ENCODE measurements at places on chromosomes 3 and 15.

DNA sequence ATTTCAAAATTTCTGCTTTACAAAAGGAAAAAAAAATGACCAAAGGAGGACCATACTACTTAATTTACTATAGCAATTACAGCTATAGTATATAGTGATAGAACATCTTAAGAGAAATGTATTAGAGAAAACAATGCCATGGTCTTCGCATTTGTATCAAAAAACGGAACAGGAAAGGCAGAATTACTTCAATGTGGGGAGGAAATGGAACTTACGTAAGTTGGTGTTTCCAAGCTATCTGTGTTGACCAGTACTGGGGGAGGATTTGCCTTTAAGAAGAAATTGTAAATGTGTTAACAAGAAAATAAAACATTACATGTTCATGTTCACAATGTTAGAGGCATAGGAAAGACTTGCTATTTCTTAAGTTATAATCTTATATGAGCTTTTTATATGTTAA is 119.9 kb upstream of the MELTF start:
- DNase-seq = no peak

DNA sequence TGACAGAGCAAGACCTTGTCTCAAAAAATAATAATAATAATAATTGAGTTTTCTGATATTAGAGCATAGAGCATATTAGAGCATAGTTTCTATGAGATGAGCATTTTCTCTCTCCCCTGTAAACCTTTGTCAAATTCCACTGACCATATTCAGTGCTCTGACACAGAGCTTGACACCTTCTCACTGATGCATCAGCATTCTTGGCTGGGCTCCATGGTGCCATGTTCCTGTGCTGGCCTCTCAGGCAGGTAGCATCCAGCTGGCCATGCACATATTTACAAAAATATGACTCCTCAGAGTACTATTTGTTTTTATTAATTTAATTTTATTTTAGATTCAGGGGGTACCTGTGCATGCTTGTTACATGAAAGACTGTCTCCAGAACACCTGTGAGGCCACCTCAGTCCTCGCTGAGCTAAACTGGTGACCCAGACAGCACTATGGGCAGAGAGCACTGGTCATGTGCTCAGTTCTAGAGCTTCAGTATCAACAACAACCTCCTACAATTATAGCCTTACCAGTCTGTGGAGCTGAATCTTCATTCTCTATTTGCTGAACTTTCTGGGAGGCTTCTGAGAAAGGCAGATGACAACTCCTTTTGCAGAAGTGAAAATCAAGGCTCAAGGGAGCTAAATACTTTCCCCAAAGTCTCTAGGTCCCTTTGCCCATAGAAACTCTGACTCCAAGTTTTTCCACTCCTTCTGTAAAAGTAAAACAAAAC is 21.6 kb upstream of the SLC28A2 start:
- no peak for DNase-seq

- no peak for DNase-seq
Measured at GRCh38 chr15:80264031-80264430, 12.0 kb upstream of the CTXND1 start.

- no peak for DNase-seq
Measured at GRCh38 chr3:152200476-152201420, 68.0 kb upstream of the MBNL1 start.

DNA sequence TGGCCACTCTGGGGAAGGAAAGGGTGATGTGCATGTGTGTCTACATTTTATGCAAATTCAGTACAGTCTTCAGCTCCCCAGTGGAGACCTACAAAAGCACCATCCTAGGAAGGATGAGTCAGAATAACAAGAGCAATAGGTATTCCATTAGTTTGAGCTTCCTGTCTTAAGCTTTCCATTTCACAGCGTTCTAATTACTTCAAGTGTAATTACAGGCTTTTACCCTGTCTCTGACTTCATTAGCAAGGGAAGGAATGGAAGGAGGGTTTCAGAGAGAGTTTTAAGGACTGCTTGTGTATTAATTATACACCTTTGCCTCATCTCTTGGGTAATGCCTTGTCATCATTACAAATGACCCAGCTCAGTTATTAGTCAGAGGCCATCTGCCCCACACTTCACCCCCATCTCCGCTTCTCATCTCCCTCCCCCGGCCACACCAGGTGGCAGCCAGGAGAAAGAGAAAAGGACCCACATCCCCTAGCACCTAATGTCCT is 202.8 kb upstream of the MRPL3 start:
- DNase-seq = no peak

- DNase-seq = no peak
Measured at GRCh38 chr3:122458992-122459391, 43.1 kb upstream of the WDR5B start.

DNA sequence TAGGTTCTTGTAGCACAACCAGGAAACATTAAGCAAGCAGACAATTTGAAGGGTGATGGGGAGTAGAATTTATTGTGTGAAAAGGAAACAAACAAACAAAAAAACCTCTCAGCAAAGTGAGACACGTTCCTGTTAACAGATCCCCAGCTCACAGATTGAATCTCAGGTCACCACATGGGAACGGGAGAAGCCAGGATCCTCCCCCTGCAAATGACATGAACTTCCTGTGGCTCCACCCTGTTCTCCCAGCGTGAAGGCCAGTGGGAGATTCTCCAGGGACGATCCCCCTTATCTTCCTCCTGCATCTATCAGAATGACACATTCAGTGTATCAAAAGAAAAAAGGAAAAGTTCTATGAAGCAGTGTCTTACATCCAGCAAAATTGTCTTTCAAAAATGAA is 1488.1 kb downstream of the OTOL1 start:
- DNase-seq = no peak

- no peak for DNase-seq
Measured at GRCh38 chr15:39914977-39915376, 5.1 kb downstream of the GPR176 start.

DNA sequence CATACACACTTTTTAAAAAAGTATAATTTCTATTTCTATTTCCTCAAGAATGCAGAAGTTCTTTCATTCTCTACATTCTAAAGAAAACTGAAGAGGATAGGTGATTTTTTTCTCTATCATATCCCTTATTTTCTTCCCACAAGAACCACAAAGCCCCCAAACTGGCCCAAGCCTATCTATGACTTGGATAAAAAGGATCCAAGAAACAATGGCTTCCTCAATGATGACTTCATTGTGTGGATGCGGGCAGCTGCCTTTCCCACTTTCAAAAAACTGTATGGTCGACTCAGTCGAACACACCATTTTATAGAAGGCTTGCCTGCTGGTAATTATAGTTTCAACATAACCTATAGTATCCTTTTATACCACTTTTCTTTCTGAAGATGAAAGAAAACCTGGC is 52.9 kb upstream of the TBC1D23 start:
- DNase-seq = no peak

Data from stimulated activated CD8-positive, alpha-beta memory T cell treated with anti-CD3 and anti-CD28 coated beads, Interleukin-7, amount 100 ng/mL, for 1 hour (primary cell).